Liver (tissue), 10 donors: ENCODE measurements at places on chromosomes 12 and 14. TPM values are rescaled to one million over a fixed set of nuclear protein-coding genes. Genes with fewer than 3 reads are reported as not detected.
A peak's percentile ranks its signal among the peaks of the same experiment; 100 is the strongest.

GRCh38 chr12:117352206-117352605 lies 9.2 kb downstream of the NOS1 start:
- no peak overlapping the region for H3K4me3 ChIP-seq
- no peak for DNase-seq
- no peak overlapping the region for H3K27ac ChIP-seq
- no peaks in the 10 kb centered on the region for H3K4me1 ChIP-seq
- peaks cover 3% of the 10 kb centered on the region for H3K27me3 ChIP-seq

DNA sequence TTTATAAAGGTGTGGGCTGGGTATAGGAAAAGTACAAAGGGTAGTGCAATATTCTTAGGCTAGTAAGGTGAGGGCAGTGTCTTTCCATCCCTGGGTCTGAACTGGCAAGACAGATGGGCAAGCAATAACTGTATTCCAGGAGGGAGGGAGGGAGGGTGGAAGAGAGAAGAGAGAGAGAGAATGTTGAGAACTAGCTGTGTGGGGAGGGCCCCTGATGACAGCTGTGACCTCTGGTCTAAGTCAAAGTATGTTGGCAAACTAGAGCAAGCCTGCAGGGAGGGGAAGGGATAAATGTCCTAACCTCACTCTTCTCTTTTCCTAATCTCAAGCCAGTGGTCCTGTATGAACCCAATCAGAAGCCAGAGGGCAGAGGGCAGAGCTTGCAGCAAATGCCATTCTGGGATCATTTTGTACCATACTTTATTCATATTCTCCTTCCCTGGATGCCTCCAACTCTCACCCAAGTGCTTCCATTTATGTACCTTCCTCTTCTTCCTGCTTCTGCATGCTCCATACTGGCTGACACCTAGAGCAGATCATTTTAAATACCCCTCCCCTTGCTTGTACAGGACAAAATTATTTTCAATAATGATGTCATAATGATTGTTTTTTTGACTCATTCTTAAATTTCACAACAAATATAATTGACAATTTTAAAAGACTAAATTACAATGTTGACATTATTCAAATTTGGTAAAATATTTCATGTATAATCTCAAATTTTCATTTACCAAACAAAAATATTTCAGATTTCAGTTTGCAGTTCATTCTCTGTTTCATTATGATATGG lies 75.9 kb downstream of the AKAP6 start:
- no peaks in the 10 kb centered on the region for H3K36me3 ChIP-seq
- no peak for DNase-seq
- no peaks in the 10 kb centered on the region for H3K27me3 ChIP-seq

- no peaks in the 10 kb centered on the region for H3K4me1 ChIP-seq
- no peak overlapping the region for H3K4me3 ChIP-seq
- no peaks in the 10 kb centered on the region for H3K27me3 ChIP-seq
- no peaks in the 10 kb centered on the region for H3K36me3 ChIP-seq
- H3K27ac ChIP-seq, result no peak overlapping the region
- no peak for DNase-seq
Measured at GRCh38 chr14:104428333-104428851, 151.2 kb upstream of the C14orf180 start.

DNA sequence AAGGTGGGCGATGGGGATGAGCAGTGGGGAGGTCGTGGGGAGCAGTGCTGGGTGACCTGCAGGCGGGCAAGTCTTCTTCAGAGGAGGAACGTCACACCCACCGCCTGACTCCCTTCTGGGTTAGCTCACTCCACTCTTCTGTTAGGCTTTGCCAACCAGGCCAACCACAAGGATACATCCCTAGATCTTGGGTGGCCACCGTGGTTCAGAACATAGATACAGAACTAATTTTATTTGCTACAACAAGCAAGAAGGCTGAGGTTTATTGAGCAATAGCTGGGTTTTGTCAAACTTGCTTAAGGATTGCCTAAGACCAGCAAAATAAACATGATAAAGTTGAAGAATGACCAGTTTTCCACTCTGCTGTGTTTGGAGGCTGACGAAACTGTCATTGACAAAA lies 109.4 kb downstream of the DACT1 start:
- H3K27ac ChIP-seq, result peak overlapping the region; percentile 33
- H3K36me3 ChIP-seq, result no peaks in the 10 kb centered on the region
- DNase-seq, result no peak
- H3K4me1 ChIP-seq, result peaks cover 8% of the 10 kb centered on the region

- peaks cover under 1% of the 10 kb centered on the region for H3K4me1 ChIP-seq
- no peak overlapping the region for H3K4me3 ChIP-seq
- H3K27me3 ChIP-seq, result no peaks in the 10 kb centered on the region
- no peaks in the 10 kb centered on the region for H3K36me3 ChIP-seq
- no peak overlapping the region for H3K27ac ChIP-seq
- DNase-seq, result no peak
Measured at GRCh38 chr12:46722394-46723185, 103.2 kb downstream of the SLC38A4 start.

Gene DLGAP5
- polyA plus RNA-seq, result 0.47 TPM

DNA sequence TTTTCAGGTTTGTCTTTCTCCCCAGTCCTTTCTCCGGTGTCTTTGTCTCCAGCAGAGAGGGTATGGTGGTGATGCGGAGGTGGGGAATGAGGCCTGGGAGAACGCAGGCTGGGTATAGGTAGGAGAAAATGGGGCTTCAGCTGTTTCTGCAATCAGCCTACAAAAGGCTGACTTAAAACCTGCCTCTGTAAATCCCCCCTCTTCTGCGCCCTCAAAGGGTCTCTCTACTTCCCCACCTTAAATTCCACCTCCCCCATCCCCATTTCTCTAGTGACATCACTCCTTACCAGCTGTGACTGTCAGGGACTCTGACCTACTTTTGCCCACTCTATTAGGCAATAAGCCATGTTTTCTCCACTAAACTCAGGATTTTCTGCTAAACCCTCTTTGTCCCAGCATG lies 8.1 kb upstream of the RIMKLB start:
- no peaks in the 10 kb centered on the region for H3K27me3 ChIP-seq
- DNase-seq, result no peak
- no peaks in the 10 kb centered on the region for H3K36me3 ChIP-seq
- H3K4me3 ChIP-seq, result no peak overlapping the region
- H3K4me1 ChIP-seq, result no peaks in the 10 kb centered on the region

DNA sequence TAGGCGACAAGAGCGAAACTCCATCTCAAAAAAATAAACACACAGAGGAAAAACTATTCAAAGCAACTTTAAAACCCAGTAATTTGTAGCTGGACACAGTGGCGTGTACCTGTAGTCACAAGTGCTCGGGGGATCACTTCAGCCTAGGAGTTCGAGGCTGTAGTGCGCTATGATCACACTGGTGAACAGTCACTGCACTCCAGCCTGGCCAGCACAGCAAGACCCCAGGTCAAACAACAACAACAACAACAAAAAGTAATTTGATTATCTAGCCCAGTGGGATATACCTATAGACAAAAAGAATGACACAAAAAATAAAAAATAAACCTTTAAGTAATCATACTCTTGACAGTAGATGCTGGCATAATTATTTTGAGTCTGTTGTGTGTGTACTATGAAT lies 29.3 kb downstream of the STX2 start:
- H3K36me3 ChIP-seq, result peaks cover 21% of the 10 kb centered on the region
- no peaks in the 10 kb centered on the region for H3K27me3 ChIP-seq
- H3K4me3 ChIP-seq, result no peak overlapping the region
- H3K27ac ChIP-seq, result no peak overlapping the region

Gene ERGIC2
- polyA plus RNA-seq, result 44.1 TPM

Gene VPS29
- polyA plus RNA-seq, result 74.1 TPM

DNA sequence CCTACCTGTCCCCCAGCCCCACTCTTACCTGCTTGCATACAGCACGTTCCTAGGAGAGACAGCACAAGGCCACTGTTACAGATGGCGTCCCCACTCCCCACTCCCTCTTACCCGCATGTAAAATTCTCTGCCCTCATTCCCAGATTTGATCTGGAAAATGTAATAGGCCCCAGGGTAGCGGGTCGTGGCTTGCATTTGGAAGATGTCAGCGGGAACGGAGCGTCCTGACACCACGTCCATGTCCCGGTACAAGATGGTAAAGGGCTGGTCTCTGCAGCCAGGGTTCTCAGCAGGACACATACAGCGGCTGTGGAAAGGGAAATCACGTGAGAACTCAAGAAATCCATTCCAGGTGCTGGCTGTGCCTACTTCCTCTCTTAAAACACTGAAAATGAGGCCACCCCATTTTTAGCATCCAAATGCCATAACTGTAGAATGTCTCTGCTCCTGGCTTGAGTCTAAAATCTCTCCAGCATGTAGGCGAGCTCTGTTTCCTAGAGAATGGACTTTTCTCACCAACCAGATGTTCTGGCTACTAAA lies 10.1 kb upstream of the TC2N start:
- no peaks in the 10 kb centered on the region for H3K36me3 ChIP-seq
- DNase-seq, result no peak
- H3K4me1 ChIP-seq, result peaks cover 1% of the 10 kb centered on the region
- H3K4me3 ChIP-seq, result no peak overlapping the region

DNA sequence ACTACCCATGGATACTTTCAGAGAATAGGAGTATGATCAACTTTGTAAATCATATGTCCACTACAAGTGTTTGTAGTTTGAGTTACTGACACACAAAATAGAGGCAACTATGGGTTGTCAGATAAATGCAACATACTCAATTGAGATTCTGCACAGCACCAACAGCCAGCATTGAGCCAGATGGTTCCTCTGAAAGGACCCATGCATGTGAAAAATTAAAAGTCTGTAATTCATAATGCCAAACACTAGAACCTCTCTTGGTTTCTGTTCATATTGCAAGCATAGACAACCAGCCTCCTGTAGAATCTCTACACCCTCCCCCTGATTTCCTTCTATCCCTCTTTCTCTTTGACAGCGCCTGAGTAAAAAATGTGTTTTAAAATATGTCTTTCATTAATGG lies 831.0 kb downstream of the C12orf50 start:
- no peaks in the 10 kb centered on the region for H3K36me3 ChIP-seq
- H3K4me1 ChIP-seq, result no peaks in the 10 kb centered on the region
- no peak overlapping the region for H3K4me3 ChIP-seq
- no peak for DNase-seq

DNA sequence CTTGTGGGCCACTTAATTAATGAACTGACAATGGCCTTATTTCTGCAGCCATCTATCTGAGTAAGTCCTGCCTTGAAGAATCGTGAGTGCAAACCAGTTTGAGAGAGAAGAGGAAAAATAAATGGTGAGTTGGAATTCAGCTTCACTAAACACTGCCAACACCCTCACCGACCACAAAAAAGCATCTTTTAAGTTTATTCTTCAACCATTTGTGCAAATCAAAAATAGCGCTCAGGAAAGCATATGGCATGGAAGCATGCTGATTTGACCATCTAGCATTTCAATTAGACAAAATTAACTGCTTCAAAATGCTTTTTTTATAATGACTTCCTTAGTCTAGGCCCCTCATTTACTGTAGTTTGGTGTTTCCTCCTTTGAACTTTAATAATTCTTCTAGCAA lies 294.0 kb downstream of the PPFIA2 start:
- no peak overlapping the region for H3K4me3 ChIP-seq
- DNase-seq, result no peak

GRCh38 chr12:101773650-101774162 lies 34.4 kb upstream of the SYCP3 start:
- no peak overlapping the region for H3K4me3 ChIP-seq
- H3K27ac ChIP-seq, result no peak overlapping the region
- H3K27me3 ChIP-seq, result no peaks in the 10 kb centered on the region
- no peaks in the 10 kb centered on the region for H3K4me1 ChIP-seq
- DNase-seq, result peak; percentile 67

GRCh38 chr12:65672441-65672840 lies 151.8 kb upstream of the HMGA2 start:
- H3K27me3 ChIP-seq, result no peaks in the 10 kb centered on the region
- no peak overlapping the region for H3K27ac ChIP-seq
- H3K4me3 ChIP-seq, result no peak overlapping the region
- DNase-seq, result no peak
- H3K4me1 ChIP-seq, result no peaks in the 10 kb centered on the region

DNA sequence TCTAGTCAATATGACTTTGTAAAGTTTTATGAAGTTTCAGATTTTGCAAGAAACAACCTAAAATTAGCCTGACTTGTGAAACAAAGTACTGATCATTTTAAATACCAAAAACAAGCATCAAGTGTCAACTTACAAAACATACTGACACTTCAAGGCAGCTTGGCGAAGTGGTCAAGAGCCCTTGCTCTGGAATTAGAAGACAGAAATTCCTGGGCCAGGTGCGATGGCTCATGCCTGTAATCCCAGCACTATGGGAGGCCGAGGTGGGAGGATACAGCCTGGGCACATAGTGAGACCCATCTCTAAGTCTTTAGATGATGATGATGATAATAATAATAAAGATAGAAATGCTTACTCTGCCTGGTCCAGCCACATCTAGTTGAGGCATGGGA lies 45.4 kb upstream of the NR2C1 start:
- H3K4me3 ChIP-seq, result no peak overlapping the region
- H3K36me3 ChIP-seq, result no peaks in the 10 kb centered on the region
- no peak for DNase-seq
- no peaks in the 10 kb centered on the region for H3K27me3 ChIP-seq

DNA sequence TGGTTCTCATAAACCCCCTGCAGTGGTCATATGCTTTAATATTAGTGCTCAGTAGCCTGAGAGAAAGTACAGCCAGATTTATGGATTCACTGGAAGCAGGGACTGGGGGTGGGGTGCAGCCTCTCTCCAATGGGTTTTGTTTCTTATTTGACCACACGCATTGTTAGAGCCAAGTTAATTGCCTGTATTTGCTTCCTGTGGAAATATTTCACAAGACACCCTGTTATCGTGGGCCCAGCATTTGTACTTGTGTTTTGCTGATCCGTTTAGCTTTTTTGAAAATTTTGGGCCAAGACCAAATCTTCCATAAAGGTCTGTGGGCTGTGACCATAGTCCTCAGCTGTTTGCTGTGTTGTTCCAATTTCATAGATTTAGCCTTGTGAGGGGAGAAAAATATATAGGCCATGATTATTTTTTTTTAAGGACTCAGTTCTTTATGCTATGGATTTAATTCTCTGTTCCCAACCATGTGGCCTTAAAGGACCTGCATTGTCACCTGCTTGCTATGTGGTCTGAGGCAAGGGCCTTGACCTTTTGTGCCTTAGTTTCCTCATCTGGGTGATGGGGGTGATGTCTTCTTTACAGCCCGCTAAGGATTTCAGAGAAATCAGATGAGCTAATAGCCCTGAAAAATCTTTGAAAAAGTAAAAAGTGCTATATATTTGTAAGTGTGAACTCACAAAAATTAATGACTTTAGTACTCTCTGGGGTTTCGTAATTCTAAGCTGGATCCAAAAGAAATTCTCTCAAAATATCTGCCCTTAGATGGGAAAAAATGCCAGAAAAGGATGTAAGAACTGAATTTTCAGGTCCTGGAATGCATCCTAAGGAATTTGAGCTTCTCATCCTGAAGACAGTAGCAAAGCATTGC lies 370.2 kb downstream of the DPF3 start:
- DNase-seq, result peak; percentile 16
- H3K27me3 ChIP-seq, result no peaks in the 10 kb centered on the region
- H3K27ac ChIP-seq, result peak overlapping the region; percentile 16
- H3K36me3 ChIP-seq, result no peaks in the 10 kb centered on the region
- H3K4me1 ChIP-seq, result no peaks in the 10 kb centered on the region
- H3K4me3 ChIP-seq, result no peak overlapping the region
